ENCODE measurements at places on chromosomes 1 and 21.

GRCh38 chr21:29441651-29442050 is 142.9 kb downstream of the BACH1 start:
- no peak for DNase-seq

DNA sequence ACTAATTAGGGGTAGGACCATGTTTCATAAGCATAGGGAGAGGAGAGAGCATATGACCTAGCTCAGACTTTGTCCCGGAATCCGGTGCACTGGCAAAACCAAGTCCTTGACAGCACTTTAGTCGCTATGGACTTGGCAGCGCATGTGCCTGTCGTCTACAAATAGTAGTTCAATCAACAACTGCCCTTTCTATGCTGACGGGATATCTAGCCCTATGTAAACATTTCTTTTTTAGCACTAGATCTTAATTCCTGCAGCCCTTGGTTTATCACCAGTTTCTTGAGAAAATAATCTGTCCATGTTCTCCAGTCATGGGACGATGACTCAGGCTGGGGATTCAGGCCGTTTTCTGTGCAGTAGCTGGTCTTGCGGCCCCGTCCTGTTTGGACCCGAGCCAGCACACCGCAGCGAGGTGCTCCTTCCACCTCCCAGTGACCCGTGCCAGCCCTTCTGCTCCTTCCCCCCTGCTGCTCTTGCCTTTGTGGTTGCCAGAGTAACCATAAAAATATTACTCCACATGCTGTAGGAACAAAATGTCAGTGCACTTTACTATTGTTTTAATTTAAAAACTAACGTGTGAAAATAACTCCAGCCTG is 8.6 kb upstream of the MT1HL1 start:
- no peak for DNase-seq

GRCh38 chr1:174166530-174167264 is 7.4 kb downstream of the RABGAP1L start:
- no peak for DNase-seq

DNA sequence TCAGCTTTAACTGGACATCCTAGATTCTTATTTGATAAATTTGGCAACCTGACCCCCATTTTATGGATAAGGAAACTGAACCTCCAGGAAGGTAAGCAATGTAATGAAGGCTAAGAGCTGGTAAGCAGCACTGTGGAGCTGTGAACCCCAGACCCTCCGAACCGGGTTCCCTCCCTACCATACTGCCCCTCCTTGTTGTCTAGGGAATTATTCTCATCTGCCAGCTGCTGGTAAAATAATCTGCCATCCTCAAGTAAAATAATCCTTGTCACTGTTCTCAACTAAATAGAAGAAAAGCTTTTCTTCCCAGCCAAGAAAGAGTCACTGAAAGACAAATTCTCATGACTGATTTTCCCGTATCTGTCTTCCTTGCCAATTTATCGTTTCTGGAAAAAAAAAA is 55.8 kb upstream of the PRDX6 start:
- DNase-seq, result no peak

GRCh38 chr1:95263450-95263849 is 29.4 kb downstream of the RWDD3 start:
- no peak for DNase-seq

Measured in stimulated activated CD4-positive, alpha-beta T cell treated with anti-CD3 and anti-CD28 coated beads, Interleukin-4, amount 100 ng/mL, for 4 hours (primary cell).